ENCODE measurements at places on chromosomes 6 and 20.

GRCh38 chr6:42545226-42545773 is 18.5 kb upstream of the UBR2 start:
- DNase-seq: no peak

DNA sequence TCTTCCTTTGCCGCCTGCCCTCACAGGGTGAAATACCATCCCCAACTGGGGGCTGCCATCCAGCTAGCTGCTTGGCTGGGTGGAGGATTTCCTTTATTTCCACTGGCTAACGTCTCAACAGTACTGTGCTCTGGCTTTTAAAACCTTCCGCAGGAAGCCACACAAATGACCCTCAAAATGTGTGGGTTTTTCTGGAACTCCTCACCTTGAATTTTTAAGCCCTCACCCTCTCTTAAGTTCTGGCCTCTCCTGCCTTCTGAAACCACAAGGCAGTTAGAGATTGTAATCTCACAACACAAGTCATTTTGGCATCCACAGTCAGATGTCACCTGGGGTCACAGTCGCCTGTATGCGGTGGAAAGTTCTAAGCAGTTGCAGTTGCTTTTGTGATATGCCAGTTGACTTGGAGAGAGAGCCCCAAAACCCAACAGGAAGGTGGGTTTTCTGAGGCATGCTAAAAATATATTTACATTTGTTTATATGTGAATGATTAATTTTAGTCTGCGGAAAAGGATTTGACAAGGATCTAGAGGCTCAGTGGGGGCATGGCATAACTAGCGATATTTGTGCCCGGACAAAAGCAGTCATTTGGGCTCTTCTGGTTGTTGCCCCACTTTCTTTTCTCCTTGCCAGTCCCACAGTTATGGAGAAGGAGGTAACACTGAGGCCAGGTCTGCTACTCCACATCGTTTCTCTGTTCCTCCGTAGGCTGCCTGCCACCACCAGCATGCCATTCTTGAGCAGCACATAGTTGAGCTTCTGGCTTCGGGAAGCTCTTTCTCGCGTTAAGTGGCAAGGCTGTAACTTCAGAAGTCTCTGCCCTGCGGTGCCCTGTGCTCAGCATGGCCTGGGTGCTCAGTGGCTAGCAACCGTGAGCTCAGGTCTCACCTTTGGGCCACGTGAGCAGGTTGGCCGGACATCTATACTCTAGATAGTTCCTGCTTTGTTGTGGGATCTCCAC is 335.3 kb downstream of the CD83 start:
- DNase-seq: no peak

GRCh38 chr6:150981095-150981494 is 115.6 kb downstream of the MTHFD1L start:
- DNase-seq: peak; percentile 35

- DNase-seq: no peak
Measured at GRCh38 chr6:118896339-118897136, 2.6 kb downstream of the ASF1A start.

DNA sequence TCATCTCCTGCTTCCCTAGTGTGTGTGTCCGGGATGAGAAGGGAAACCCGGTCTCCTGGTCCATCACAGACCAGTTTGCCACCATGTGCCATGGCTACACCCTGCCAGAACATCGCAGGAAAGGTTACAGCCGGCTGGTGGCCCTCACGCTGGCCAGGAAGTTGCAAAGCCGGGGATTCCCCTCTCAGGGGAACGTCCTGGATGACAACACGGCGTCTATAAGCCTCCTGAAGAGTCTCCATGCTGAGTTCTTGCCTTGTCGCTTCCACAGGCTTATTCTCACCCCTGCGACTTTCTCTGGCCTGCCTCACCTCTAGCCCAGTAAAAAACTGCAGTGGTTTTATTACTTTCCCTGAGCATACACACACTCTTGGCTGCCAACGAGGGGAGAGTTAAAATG is 23.9 kb upstream of the C6orf141 start:
- DNase-seq: no peak

DNA sequence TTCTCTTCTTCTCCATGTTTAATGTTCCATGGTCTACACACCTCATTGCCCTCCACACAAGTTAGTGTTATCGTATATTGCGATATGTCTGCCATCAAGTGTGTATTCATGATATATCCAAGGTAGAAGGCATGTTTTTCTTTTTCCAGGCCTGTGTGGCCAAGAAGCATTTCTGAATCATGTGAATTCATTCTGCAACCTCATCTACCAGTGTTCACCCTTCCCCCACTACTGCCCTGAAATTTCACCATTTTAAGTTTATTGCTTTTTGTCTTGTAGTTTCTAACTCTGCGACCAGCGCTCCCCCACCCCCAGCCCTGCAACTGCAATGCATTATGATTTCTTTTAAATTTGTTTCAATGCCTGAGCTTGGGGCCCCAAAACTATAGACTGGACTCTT is 618.0 kb upstream of the FLRT3 start:
- DNase-seq: no peak

DNA sequence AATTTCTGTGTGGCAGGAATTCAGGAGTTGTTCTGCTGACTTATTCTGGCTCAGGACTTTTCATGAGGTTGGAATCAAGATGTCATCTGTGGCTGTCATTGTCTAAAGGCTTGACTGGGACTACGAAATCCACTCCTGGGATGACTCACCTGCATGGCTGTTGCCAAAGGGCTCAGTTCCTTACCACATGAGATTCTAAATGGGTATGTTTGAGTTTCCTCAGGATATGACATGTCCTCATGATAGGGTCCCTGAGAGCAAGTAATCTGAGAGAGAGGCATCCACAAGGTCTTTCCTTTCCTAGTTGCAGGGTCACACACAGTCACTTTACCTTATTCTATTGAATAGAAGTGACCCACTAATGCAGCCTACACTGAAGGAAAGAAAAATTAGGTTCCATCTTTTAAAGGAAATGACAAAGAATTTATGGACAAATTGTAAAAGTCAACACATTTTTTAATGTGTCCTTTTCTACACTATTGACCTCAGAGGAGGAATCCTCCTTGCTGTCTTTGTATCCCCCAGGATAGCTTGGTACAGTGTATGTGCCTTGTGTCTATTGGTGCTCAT is 1025.0 kb upstream of the GJE1 start:
- DNase-seq: no peak

GRCh38 chr6:37204014-37204751 is 34.2 kb downstream of the PIM1 start:
- DNase-seq: no peak

DNA sequence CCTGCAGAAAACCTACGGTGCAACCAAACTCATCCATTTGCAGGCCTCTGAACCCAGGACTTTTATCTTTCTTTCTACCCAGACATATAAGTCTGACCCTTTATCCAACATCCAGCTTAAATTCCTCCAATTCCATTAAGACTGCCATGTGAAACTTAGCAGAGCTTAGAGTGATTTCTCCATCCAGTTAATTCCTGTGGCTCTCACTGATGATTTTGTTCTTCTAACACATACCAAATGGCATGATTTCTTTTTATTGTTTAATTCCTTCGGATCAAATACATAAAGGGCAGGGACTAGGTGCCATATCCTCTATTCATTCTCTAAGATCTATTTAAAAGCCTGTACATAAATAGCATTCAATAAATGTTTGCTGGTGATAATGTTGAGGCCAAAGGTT is 92.9 kb downstream of the TASP1 start:
- no peak for DNase-seq

DNA sequence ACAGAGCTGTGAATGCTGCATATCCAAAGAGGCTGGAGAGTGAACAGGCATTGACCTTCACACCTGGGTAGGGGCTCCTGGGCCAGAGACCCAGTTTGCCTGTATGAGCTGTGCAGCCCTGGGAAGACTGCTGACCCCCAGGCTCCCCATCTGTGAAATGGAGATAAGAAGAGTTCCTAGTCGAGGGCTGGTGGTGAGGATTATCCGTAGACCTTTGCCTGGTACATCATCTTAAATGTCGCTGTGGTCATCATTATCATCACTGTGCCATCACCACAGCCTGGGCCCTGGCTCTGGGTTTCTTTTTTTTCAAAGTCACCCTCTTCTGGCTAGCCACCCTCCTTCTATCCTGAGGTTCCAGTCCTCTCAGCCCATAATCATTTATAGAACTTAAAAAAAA is 12.0 kb downstream of the AGPAT4 start:
- DNase-seq: no peak

Measured in GM12864 (cell line).